A673 (cell line): ENCODE measurements at places on chromosomes 2 and 18.

GRCh38 chr2:210399440-210400041 lies 77.0 kb downstream of the LANCL1 start:
- DNase-seq: peak; percentile 29

GRCh38 chr2:201661366-201661765 lies 18.1 kb upstream of the TMEM237 start:
- peak; percentile 54 for DNase-seq

- DNase-seq: no peak
Observed at GRCh38 chr2:125224830-125225229, 1199.7 kb downstream of the CNTNAP5 start.

- DNase-seq: peak; percentile 78
Observed at GRCh38 chr18:76398896-76399612, 96.0 kb downstream of the ZNF516 start.

GRCh38 chr18:13246591-13246990 lies 28.0 kb downstream of the LDLRAD4 start:
- no peak for DNase-seq

DNA sequence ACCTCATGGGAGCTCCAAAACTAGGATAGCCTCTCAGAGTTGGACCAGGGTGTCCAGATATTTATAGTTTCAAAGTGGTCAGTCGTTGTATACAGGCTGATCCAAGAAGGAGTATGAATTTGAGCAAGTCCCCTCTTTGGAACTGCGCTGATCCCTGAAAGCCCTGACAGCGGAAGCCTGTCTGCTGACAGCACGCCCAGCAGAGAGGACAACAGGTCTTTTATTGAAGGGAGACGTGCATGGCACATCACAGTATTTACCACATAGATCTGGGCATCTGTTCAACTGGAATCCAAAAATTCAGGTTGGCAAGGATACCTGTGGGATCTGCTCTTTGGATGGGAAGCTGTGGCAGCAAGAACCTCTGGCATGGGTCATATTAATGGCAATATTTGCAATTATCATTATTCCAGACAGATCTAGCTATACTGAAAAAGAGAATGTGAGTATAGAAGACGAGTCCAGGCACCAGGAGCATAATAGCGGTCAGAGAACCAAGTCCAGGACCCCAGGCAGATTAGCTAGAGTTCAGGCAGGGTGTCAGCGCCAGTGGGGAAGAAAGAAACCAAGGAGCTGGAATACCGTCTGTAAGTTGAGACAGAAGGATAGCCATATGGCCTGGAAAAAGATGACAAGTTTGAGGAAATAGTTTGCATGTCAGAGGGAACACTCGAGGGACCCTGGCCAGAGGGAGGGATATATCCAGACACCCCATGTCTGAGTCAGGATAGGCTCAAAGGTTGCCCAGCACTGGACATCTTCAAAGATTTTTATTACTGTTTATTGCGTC lies 260.4 kb upstream of the FANCL start:
- no peak for DNase-seq

GRCh38 chr2:109630441-109631430 lies 16.6 kb downstream of the SOWAHC start:
- DNase-seq: no peak

DNA sequence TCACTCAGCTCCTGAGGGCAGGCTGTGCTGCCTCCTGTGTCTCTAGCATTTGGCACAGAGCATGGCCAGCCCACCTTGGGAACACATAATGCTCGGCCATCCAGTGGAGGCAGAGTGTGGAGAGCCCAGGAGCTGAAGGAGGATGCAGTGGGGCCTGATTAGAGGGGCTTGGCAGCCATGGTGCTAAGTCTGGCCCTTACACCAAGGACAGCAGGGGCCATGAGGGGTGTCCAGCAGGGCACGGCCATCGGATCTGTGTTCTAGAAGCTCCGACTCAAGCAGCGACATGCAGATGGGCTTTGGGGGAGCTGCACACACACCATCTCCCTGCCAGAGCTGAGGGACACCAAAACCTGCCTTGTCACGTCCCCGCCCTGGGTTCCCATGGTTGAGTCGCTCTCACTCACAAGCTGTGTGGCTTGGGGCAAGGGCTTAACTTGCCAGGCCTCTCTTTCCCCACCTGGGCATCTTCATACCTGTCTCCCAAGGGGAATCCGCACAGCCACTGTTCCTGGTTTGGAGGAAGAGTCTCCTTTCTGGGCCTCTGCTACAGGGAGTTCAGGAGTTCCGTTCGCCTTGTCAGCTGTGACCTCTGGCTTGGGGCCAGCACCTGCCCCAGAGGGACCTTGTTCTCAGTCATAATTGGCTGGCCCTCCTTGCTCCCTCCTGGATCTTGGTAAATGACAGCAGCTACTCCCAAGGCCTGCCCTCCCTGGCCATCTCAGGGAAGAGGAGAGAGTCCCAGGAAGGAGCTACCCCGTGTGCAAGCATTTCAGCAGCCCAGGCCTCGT lies 1.3 kb upstream of the TOGARAM2 start:
- no peak for DNase-seq

GRCh38 chr2:27735263-27735904 lies 36.1 kb upstream of the MRPL33 start:
- peak; percentile 51 for DNase-seq

GRCh38 chr2:239912171-239912937 lies 112.8 kb downstream of the NDUFA10 start:
- DNase-seq: no peak

DNA sequence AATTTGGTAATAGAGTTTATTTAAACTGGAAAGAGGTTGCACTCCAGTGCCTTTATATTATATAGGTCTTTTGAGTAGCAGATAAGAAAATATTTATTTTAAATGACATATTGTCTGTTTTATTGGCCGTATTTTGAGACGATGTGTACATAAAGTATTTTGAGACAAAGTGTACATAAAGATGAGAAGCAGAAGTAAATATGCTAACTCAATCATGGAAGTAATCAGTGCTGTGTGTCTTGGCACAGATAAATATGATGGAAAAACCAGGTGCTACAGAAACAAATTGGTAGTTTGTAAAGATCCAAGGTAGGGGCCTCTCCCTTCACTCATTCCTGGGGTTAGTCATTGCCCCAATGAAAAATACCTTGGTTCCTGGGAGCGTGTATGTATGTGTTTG lies 382.9 kb downstream of the DSEL start:
- no peak for DNase-seq
